Skeletal muscle cell (primary cell): ENCODE measurements at places on chromosomes 5 and 9.

DNA sequence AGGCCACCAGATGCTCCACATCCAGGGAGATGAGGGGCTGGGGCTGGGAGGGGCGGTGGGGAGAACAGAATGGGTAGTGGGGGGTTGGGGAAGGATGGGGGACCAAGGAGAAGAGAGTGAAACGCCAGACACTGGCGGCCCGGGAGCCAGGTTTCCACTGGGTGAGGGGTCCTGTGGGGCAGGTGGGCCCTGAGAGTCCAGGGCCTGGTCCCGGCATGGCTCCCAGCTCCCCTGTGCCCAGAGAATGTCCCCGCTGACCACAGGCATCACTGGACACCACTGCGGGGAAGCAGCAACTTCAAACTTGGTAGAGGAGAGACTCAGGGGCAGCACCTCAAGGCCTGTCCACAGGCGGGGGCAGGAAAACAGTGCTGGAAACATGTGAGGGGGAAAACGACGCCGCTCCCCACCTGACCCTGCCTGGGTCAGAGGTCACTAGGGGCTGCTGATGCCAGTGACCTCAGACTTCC lies 13.2 kb downstream of the NINJ1 start:
- DNase-seq, result no peak

GRCh38 chr5:139985733-139986132 lies 57.4 kb downstream of the NRG2 start:
- peak; percentile 40 for DNase-seq

GRCh38 chr5:58285900-58286299 lies 174.0 kb downstream of the PLK2 start:
- DNase-seq, result no peak

- DNase-seq, result peak; percentile 15
These were observed 451.6 kb downstream of the CDH18 start for GRCh38 chr5:19536387-19536786.

- DNase-seq, result no peak
These were observed 440.6 kb upstream of the PAPPA start for GRCh38 chr9:115712981-115713380.

DNA sequence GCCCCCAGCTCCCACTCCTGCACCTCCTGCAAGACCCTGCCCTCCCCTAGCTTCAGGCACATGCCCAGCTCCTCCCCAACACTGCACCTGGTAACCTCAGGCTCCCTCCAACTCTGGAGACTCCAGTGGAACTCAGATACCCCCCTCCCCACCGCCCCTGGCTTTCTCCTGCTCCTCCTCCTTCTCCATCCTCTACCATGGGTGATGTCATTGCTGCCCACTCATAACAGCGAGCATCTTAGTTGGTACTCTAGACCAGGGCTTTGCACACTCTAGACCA lies 24.7 kb upstream of the CNOT6 start:
- no peak for DNase-seq

GRCh38 chr5:83482961-83483360 lies 11.4 kb downstream of the VCAN start:
- DNase-seq, result no peak

DNA sequence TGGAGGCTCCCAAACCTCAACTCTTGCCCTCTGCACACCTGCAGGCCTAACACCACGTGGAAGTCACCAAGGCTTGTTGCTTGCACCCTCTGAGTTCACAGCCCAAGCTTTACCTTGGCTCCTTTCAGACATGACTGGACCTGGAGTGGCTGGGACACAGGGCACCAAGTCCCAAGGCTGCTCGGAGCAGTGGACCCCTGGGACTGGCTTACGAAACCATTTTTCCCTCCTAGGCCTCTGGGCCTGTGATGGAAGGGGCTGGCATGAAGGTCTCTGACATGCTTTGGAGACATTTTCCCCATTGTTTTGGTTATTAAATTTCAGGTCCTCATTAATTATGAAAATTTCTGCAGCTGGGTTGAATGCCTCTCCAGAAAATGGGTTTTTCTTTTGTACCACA lies 994.4 kb upstream of the NUDT12 start:
- DNase-seq, result no peak

GRCh38 chr5:657570-657969 lies 35.6 kb downstream of the TPPP start:
- DNase-seq, result peak; percentile 64

DNA sequence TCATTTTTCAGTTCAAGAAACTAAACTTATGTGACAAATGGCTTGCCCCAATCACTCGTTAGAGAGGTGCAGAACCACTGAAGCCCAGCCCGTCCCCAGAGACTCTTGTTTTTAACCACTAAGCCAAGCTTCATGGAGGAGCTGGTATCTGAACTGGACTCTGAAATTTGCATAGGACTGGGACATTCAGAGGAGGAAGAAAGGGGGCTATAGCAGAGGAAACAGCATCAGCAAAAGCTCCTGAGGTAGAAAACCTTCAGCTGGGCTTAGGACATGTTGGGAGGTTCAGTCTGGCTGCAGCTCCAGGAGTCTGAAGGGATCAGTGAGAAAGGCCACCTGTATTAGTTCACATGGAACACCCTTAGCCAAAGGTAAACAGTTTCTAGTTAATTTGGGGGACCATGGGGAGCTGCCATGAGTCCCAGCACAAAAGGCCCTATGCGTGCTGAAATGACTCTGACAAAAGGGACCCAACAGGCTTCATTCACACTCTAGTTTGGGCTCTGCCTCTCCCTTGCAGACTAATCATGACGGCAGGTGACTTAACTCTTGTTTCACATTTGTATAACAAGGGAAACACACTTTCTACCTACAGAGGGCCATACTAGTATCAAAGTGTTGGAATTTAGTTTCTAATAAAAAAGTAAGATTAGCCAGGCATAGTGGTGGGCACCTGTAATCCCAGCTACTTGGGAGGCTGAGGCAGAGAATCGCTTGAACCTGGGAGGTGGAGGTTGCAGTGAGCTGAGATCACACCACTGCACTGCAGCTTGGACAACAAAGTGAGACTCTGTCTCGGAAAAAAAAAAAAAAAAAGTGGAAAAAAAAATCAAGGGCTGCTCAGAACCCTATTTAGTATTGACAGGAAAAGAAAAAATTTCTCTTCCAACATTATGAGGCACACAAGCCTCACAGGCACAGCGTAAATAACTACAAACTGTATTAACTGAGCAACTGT lies 10.2 kb downstream of the FBXO10 start:
- no peak for DNase-seq

DNA sequence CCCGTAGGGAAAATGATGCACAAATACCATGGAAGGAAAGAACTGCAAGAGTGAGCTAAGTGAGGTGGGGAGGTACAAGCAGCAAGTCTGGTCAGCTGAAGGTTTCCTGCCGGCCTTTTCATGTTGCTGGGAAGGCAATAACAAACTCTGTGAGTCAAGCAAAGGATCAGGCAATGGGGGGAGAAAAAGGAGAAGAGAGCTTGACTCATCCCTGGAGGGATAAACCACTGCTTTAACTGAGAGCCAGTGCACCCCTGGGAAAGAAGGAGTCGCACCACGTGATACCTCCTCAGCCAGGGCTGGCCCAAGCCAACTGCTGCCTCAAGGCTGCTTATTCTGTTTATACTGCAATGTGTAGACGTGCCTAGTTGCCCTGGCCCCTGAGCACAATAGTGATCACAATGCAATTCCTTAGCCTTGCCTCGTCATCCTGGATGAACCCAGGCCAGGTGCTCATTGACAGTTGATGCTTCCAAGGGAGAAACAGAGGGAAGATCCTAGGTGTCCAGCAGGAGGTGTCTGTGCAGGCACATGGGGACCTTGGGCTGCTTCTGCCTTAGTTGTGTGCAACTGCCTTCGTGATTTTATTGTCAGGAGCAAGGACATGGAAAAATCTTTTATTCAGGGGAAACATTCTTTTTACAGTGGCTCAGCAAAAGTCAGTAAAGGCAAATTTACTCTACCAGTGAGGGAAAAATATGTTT lies 203.0 kb upstream of the TUT7 start:
- DNase-seq, result peak; percentile 95

DNA sequence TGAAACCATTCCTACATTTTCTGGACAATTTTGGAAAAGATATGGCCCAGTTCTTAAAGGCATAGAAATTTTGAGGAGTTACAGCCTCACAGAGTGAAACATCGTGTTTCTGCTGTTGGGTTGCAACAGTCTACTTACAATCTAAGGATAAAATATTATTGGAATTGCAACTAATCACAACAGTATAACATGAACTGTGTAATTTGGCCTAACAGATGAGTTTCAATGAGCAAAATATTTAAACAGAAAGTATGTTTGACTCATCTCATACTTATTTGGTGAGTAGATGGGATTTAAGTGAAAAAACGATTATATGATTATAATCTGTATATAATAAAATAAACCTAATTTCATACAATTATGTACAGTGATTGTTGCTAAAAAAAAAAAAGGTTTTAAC lies 1061.8 kb downstream of the CDH12 start:
- no peak for DNase-seq

GRCh38 chr5:28523888-28524635 lies 1485.7 kb upstream of the CDH9 start:
- peak; percentile 92 for DNase-seq

DNA sequence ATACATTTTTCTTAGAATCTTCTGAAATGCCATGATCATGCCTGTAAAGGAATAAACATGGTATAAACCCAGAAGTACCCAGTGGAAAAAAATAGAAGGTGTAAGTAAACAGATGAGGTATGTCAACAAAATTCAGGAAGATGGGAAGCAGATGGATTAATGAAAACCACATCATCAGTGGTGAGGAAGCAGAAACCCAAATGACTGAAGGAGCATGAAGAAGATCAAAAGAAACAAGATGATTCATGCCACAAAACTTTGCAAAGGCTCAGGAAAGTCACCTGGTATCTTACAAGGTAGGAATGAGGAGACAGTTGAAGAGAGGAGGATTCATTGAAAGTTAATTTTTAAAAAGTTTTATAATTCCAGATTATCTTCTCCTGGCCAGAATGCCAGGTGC lies 132.8 kb upstream of the PAPPA start:
- DNase-seq, result no peak

DNA sequence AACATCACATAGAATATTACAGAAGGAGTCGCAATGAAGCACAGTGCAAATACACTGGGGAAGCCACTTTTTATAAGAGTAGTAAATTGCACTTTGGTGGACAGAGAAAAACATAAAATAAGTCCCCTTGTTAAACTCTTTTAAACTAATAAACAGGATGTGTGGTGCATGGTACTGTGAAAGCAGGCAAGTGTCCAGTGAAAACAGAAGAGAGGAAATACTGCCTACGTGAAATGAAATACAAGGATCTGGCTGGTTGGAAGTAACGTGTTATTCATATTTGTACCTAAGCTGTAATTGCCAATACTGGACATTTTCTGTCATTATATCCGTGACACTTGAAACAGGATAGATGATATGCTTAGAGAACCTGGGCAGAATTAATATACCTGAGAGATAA lies 191.9 kb upstream of the SLC27A6 start:
- no peak for DNase-seq

DNA sequence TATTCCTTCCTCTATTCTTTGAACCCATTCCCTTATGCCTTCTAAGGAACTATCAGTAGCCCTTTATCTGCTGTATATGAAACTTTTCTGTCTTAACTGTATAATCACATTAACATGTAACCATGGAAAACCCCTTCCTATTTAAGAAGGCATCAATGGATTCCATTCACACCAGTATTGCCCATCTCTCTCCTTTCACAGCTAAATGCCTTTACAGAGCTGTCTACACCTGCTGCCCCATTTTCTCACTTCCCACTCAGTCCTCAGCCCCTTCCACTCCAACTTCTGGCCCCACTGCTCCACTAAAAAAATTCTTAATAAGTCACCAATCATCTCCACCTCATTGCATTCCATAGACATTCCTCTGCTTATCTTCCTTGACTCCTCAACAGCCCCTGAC lies 50.8 kb downstream of the SEC61B start:
- DNase-seq, result no peak

- DNase-seq, result no peak
These were observed 6.1 kb downstream of the ANXA2R start for GRCh38 chr5:43033841-43034590.

DNA sequence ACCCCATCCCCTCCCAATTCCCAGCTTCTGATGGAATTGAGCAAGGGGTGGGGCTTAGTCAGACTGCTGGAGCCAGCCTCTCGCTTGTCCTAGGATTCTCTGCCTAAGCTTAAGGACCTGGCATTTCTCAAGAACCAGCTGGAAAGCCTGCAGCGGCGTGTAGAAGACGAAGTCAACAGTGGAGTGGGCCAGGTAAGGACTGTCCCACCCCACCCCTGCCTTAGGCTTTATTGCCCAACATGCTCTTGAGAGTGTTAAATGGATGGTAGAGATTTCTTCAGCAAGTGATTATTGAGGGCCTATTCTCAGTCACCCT lies 1.1 kb downstream of the SLC35A4 start:
- DNase-seq, result no peak

GRCh38 chr9:116361547-116361946 lies 208.0 kb downstream of the PAPPA start:
- DNase-seq, result no peak

GRCh38 chr9:89435071-89435823 lies 62.7 kb downstream of the SEMA4D start:
- no peak for DNase-seq

DNA sequence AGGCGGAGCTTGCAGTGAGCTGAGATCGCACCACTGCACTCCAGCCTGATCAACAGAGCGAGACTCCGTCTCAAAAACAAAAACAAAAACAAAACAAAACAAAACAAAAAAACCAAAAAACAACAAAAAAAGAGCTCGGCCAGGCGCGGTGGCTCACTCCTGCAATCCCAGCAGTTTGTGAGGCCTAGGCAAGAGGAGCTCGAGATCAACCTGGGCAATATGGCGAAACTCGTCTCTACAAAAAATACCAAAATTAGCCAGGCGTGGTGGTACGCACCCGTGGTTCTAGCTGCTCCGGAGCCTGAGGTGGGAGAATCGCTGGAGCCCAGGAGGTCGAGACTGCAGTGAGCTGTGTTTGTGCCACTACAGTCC lies 20.2 kb downstream of the TRIM7 start:
- no peak for DNase-seq

GRCh38 chr9:86454701-86455615 lies 100.7 kb upstream of the TUT7 start:
- DNase-seq, result no peak

DNA sequence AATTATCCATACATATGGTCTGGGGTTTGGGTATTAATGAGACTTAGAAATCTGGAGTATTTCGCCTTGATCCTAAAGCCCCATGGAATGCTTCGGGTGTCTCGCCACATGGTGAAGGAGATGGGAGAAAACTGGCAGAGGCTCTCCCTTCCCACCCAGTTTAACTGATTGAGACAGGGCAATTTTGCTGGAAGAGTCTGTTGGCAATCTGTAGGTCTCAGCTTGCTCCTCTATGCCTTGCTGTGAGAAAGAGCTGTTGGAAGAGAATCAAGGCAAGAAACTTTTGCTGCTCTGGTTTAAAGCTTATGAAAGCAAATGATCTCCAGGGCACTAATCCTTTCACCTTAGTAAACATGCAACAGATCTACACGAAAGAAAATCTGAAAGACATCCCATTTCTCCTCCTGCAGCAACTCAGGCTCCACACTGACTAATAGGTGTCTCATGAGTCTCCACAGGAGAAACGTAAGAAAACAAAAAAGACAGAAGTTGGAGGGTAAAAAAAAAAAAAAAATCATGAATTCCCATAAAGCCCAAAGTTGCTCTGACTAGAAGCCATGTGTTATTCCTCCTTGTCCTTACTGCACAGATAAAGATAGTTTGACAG lies 369.9 kb downstream of the EFNA5 start:
- DNase-seq, result no peak

GRCh38 chr9:38026021-38026809 lies 42.8 kb downstream of the SHB start:
- DNase-seq, result peak; percentile 83
